ENCODE measurements at places on chromosomes 12 and 14.

- no peak for DNase-seq
Measured at GRCh38 chr14:68775614-68776126, 17.2 kb downstream of the ZFP36L1 start.

DNA sequence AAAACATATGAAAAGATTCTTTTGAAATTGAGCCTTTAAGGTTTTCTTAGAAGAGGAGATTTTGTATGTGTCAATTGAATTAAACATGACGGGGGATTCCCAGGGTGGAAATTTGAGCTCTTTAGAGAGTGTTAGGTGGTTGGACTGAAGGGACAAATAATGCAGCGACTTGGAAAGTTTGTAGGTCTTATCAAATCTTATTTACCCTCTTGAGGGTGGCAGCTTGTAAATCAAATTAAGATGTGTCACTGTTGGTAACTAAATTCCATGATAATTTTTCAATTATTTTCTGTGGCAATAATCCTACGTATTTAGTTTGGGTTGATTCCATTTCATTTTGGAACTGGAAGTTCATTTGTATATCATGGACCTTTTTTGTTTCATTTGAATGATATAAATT, 33.7 kb upstream of the LRIG3 start:
- DNase-seq, result no peak

- DNase-seq, result no peak
Measured at GRCh38 chr12:121558956-121559355, 21.9 kb downstream of the KDM2B start.

GRCh38 chr12:7197841-7198240, 8.4 kb downstream of the PEX5 start:
- no peak for DNase-seq
